ENCODE measurements at places on chromosomes 5 and 9.
A peak's percentile ranks its signal among the peaks of the same experiment; 100 is the strongest.

- DNase-seq: no peak
These were observed 3.6 kb downstream of the SRA1 start for GRCh38 chr5:140553657-140554056.

GRCh38 chr5:55102348-55102747 is at the start of gene GZMA:
Gene GZMA, plus strand, starts transcription at chr5:55102646. Its CDS starts 37 bp downstream, at chr5:55102683.
- no peak for DNase-seq

DNA sequence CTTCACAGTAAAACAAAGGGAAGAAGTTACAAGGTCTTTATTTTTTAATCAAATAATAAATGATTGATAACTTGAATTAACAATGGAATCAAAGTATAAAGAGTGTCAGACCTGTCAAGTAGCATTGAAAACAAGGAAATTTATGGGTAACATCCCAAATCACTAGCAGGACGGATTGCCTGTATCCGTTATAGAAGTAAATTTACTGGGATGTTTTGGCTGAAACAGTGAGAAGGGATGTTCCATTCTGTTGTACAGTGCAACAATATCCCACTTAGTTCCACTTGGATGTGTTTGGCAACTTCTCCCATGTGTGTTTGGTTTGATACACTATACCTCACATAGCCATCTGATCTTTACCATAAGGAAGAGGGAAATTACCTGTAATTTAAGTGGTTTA is 421.0 kb upstream of the CHD1 start:
- no peak for DNase-seq

- DNase-seq: peak; percentile 32
These were observed 37.8 kb downstream of the RABGAP1 start for GRCh38 chr9:122978601-122979000.

DNA sequence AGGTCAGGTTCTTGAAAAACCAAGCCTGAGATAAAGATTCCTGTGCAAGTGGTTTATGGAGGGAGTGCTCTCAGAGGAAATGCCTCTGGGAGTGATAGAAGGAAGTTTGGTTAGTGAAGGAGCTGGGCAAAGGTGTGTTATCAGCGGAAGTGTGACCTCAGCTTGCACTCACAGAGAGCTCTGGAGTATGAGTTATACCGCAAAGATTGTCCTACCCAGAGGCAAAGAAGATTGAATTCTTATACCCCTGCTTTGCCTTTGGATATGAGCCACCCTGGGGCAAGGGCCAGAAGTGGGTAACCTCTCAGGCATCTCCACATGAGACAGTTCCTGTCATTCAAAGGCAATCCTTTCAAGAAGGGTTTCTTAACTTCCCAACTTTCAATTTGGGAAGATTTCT is 145.6 kb downstream of the MUSK start:
- DNase-seq: peak; percentile 14

- DNase-seq: peak; percentile 72
These were observed 88.1 kb downstream of the KCNN2 start for GRCh38 chr5:114449860-114450421.

DNA sequence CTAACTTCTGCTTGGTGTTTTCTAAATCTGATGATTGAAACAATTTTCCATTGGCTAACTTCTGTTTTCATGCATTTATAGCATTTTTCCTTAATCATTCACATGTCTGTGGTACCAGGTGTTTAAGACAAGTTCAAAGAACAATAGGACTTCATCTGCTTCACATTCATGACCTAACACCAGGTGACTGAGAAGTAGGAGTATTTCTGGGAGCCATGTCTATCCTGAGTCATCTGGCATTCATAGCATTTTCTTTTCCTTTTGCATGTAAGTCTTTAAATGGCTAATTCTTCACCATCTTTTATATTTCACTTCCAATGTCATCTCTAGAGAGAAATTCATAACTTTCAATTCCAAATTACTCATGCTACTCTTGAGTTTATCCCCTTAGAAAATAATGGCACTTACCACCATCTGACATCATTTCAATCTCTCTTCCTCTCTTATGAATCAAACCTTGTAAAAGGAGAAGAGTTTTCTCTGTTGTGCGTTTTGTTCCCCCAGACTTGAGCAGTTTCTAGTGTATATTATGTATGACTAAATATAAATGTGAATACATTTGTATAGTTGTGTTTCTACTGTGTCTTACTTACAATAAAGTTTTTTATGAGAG is 1196.1 kb upstream of the CDH9 start:
- no peak for DNase-seq

DNA sequence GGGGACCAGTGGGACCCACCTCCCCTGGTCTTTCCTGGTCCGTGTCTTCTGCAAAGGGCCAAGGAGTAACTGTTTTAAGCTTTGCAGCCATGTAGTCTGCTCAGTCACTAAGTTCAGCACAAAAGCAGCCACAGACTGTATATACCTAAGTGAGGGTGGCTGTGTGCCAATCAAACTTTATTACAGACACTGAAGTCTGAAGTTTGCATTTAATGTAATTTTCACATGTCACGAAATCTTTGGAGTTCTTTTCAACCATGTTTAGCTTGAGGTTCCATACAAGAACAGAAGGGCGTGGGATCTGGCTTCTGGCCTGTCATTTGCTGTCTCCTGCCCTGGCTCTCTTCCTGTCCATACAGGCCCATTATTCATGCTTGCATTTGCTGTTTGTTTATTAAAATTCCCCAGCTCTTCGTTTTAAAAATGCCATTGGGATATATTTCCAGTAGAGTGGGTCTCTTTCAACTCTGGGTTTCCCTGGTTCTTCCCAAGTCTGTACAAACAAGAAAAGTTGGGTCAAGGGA is 64.2 kb upstream of the ECM2 start:
- no peak for DNase-seq

DNA sequence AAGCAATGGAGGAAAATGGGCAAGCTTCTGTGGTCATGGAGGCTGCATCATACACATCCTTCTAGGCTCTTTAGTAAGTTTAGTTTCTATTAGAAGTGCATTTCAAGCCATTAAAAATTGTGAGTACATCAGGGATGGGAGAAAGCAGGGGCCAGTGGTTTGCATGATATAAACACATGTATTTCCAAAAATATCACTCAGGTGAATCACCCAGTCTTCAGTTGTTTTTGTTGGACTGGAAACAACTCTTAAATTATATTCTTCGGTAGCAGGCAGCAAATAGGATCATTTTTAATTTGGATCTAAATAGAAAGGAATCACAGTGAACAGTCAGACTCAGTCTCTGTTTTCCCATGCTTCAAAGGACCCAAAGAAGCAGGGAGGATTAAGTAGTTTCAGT is 657.9 kb downstream of the TLR4 start:
- no peak for DNase-seq

GRCh38 chr5:77816686-77817085 is 40.5 kb upstream of the TBCA start:
- no peak for DNase-seq

DNA sequence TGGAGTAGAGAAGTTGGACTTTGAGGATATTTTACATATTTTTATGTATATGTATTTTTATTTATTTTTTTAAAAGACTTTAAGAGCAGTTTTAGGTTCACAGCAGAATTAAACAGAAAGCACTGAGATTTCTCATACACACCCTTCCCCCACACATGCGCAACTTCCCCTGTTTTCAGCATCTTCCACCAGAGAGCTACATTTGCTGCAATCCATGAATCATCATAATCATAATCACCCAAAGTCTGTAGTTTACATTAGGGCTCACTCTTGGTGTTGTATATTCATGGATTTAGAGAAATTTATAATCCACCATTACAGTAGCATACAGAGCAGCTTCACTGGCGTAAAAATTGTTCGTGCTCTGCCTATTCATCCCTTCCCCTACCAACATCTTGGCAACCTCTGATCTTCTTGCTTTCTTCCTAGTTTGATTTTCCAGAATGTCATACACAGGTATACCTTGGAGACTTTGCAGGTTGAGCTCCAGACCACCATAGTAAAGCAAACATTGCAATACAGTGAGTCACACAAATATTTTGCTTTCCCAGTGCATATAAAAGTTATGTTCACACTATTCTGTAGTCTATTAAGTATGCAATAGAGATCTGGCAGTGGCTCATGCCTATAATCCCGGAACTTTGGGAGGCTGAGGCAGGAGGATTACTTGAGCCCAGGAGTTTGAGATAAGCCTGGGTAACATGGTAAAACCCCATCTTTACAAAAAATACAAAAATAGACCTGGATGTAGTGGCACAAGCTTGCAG is 9.6 kb upstream of the CCDC171 start:
- DNase-seq: no peak

GRCh38 chr9:1300941-1301340 is 250.8 kb downstream of the DMRT2 start:
- no peak for DNase-seq

- DNase-seq: peak; percentile 29
These were observed 126.1 kb downstream of the SNX18 start for GRCh38 chr5:54643685-54644106.

DNA sequence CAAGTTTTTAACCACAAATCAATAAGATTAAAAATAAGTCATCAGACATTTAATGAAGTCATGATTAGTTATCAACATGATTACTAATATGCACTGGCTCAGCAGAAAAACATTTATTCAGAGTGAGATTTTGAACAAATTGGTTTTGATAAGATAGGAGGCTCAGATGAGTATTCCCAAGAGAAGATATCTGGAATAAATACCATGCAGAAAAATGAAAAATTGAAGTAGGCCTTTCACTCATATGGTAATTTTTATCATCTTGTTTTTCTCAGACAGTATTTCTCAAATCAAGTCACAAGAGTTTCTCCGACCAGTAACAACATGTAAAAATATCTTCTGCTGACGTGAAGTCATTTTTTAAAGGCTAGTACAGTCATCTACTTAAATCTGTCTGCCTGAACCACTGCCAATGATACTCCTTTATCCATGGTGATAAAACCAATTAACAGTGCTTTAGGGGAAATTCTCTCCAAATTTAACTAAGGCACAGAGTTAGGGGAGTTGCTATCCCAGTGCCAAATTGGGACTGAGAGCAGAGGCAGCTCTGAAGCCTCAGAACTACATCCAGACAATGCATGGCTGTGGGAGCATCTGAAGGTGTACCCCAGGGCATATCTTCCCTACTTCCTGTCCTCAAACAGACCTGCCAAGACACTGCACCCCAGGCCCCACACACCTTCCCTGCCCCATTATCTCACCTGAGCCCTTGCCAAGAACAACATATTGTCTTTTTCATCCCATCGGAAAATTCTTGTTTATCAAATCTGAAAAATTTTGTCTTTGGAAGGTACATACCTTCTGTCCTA is 105.5 kb upstream of the TSLP start:
- DNase-seq: no peak

- DNase-seq: no peak
These were observed 21.5 kb downstream of the OLFM1 start for GRCh38 chr9:135108831-135109510.

- DNase-seq: no peak
These were observed 68.0 kb upstream of the TBC1D9B start for GRCh38 chr5:179975713-179976134.

GRCh38 chr9:88722753-88723152 is 187.8 kb downstream of the NXNL2 start:
- DNase-seq: no peak

GRCh38 chr5:67033880-67034651 is 162.5 kb downstream of the CD180 start:
- no peak for DNase-seq

DNA sequence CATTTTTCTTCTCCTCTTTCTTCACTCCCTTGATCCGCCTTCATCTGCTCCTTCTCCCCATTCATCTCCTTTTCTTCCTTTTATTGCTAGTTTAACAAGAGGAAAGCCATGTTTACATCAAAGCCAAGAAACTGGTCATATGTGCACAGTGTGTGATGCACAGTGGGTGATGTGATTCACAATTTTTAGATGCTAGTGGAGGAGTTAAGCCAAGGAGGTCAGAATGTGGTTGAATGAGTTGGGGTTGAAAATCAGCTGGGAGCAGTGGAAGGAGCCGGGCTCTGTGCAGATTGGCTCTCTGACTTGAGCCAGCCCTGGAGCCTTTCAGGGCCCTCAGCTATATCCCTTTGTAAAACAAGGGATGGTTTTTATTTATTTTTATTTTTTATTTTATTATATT is 7.3 kb downstream of the ACER2 start:
- DNase-seq: no peak
